Lung (tissue), 17 donors: ENCODE measurements at places on chromosomes 2 and 18. TPM values are rescaled to one million over a fixed set of nuclear protein-coding genes. Genes with fewer than 3 reads are reported as not detected.
A peak's percentile ranks its signal among the peaks of the same experiment; 100 is the strongest.

DNA sequence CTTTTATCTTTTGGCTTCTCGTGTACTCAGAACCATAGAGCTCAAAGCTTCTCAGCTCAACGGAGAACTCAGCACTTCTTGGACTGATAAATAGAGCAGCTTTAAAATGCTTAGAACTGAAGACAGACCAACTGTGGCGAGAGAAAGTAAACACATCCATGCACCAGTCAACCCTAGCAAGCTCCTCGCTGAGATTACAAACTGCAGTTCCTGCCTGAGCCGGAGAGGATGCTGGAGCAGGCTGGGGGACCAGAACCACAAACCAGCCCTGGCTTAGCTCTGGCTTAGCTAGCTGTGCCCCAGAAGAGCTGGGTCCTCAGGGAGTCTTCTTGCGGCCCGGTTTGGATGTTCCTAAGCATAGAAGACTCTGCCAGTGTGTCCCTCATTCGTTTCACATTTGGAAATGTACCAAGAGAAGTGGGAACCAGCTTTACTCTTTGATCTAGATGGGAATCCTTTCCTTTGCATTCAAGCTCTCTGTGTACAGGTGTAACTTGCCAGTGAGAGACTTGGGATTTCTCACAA, 5.6 kb downstream of the PAX8 start:
- DNase-seq, result no peak

Gene INO80C
- 26.7 TPM for total RNA-seq

Gene IKZF2
- total RNA-seq, result 51.4 TPM

DNA sequence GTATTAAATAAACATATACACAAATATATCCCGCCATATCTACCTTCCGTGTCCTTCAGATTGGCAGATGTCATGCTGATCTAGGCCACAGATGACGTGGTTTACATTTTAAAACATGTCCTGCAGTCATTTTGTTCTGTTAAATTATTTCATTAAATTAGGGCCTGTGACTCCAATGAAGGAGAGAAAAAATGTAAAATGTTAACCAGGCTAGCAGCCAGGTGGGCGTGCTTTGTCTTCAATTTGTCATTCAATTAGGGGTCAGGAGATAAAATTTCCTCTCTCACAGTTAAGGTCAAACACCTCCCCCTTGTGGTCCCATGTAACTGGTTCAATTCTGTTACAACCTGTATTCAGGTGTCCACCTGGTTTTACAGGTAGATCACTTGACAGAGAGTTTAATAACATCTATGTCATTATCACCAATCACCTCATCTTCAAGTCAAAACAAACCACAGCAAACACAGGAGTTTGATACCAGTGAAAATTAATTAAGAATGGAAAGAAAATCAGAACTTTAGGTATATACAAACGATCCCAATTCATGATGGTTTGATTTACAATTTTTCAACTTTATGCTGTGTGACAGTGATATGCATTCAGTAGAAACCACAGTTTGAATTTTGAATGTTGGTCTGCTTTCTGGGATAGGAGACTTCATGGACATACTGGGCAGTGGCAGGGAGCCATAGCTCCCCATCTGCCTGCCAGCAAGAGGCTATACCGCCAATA, 339.4 kb downstream of the CMPK2 start:
- peak; percentile 62 for DNase-seq

Gene PSMG2
- total RNA-seq, result 60.7 TPM

Gene GKN1
- total RNA-seq, result not detected

DNA sequence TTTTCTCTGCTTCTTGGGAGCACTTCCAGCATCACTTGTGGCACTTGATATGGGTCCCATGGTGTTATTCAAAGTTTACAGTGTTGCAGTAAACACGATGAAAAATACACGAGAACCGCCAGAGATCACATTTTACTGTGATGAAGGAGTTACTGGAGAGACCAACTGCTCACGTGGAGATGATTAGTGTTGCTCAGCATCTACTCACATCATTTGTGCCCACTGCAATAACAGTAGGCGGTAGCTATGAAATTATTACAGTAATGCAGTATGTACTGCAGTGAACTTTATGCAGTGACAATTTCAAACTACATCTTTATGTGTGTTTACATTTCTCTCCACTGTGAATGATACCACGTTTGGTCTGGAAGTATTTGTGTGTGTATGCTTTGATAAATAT, 93.5 kb downstream of the SLC4A3 start:
- no peak for DNase-seq

GRCh38 chr18:74616494-74616893, 18.8 kb downstream of the ZNF407 start:
- DNase-seq, result no peak

DNA sequence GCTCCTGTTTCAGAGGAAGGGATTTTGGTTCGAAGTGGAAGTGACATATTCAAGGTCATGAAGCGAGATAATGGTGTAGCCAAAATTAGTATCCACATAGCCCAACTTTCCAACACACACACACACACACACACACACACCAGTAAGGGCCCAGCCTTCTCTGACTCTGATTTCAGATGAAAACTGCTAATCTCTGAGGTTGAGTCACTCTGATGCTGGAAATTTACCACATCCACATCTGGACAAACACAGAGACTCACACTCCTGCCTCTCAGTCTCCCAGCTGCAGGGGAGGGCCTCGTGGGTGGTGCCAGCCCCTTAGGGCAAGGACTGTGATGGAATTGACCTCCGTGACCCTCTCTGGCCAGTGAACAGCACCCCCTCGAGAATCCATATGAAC, 29.0 kb upstream of the SLC35F6 start:
- DNase-seq, result peak; percentile 56

Gene CD226
- total RNA-seq, result 6.3 TPM

GRCh38 chr2:229009816-229010215, 261.3 kb downstream of the PID1 start:
- no peak for DNase-seq

DNA sequence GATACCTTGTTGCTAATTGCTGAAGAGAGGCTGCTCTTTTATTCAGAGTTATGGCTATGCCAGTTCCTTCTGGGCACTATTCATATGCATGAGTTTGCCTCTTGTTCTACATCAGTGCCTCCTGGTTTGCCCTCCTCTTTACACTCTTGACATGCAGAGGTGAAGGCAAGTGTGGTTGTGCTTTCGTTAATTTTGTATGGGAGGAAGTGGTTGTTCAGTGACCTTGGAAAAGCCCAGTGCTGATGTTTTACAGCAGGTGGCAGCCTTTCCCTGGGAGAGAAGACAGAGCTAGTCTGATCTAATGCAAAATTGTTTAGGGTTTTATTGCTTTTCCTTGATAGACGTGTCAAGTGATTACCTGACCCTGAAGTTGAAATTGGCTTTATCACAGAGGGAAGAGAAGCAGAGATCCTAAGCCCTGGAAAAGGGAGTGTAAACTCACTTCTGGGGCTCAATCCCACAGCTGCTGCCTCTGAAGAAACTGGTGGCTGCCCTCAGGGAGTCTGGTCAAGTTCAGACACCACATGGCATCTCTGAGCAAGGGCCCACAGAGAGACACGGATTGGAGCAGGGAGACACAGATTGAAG, 30.5 kb upstream of the VPS54 start:
- DNase-seq, result peak; percentile 83

Gene REL
- 37.0 TPM for total RNA-seq

Gene UPP2
- not detected for total RNA-seq

Gene CENPA
- 0.71 TPM for total RNA-seq

DNA sequence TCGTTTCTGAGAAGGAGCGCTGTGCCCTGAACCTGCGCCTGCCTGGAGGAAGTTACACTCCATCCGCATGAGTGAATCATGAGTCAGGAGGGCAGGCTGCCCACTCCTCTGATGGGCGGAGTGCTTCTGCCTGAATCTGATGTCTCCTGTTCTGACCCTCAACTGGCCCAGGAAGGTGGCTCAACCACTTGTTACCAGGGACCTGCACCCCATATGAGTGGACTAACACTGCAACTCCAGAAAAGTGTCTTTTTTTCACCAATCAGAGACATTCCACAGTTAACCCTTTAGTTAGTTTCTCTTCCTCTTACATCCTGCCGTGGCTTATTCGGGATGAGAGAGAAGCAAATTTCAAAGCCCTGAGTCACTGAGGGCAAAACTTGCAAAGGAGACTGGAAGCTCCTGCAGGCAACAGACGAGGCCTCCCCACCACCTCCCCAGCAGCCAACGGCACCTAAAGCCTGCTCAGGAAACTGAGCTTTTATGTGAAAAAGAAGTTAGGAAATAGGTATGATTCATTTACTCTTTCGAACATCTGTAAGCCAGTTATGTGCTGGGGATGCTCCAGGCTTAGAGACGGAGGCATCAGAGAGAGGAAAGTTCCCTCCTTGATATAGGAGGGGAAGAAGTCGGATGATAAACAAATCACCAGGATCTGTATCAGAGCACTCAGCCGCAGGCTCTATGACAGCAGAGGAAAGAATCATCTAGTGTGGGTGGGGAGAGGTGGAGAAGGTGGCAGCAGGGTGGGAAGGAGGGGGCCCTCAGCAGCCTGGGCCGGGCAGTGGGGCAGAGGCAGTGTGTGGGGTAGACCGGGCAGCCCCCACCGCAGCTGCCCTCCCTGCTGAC, 30.9 kb downstream of the MBP start:
- DNase-seq, result no peak

Gene PCARE
- total RNA-seq, result not detected

Gene DCTN1
- total RNA-seq, result 142 TPM

Gene VSNL1
- total RNA-seq, result 6.9 TPM

Gene ANKRD30B
- not detected for total RNA-seq

- no peak for DNase-seq
Observed at GRCh38 chr18:6743999-6744398, 14.5 kb downstream of the ARHGAP28 start.
